ENCODE measurements at places on chromosomes 4 and X.

- no peak for DNase-seq
Observed at GRCh38 chr4:141465171-141465570, 171.2 kb upstream of the IL15 start.

DNA sequence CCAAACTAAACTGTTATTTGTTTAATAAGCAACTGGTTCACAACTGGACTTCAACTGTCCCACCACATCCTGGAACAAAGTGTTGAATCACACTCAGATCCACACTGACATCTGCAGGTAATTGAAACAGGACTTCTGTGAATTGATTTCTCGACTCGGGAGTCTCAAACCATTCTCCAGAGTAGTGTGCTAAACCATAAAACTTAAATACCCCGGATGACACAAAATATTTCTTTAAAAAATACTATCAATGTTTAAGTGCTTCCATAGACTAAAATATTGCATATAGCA lies 95.4 kb upstream of the PLAC1 start:
- peak; percentile 18 for DNase-seq

DNA sequence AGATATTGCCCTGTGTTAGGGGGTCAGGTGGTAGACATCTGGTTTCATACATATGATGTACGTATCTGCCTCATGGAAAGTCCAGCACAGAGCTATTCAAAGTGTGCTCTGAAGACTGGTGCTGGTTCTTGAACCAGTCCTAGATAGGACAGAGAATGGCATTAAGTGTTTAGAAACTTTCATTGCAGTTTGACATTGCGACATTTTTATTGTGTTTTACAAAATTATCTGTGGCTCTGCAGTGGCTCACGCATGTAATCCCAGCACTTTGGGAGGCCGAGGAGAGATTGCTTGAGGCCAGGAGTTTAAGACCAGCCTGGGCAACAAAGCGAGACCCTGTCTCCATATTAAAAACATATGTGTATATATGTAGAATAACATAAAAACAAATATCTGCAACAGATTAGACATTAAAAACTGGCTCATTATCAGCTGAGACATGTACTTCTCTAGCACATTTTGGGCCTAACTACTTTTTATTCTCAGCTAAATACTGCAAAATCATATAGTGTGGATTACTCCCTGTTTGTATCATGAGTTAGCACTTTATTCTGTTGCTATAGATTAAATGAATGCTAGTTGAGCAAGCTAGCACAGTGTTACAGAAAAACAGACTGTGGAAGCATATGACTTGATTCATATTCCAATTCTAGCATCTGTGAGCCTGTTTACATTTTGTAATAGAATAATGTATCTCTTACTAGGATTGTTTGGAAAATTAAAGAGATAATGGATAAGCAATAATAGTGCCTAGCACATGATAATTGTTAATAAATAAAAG lies 57.1 kb downstream of the USP9X start:
- DNase-seq, result no peak

GRCh38 chrX:28969126-28969525 lies 381.9 kb downstream of the IL1RAPL1 start:
- no peak for DNase-seq

DNA sequence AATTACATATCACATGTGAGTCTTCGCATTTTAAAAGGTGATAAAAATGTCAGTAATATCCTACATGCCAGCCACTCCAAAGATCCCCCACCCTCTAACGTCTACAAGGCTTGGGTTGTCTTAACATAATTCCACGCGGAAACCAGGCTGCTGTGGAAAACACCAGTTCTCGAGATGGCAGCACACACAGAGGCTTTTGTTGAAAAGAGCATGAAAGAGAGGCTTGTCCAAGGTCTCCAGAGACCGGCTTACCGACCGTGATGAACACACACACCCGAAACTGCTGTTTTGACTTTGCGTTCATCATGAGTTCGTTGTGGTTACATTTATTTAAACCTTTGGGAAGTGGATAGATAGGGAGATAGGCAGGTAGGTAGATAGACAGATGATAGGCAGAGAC lies 87.9 kb downstream of the CRLF2 start:
- DNase-seq, result no peak

DNA sequence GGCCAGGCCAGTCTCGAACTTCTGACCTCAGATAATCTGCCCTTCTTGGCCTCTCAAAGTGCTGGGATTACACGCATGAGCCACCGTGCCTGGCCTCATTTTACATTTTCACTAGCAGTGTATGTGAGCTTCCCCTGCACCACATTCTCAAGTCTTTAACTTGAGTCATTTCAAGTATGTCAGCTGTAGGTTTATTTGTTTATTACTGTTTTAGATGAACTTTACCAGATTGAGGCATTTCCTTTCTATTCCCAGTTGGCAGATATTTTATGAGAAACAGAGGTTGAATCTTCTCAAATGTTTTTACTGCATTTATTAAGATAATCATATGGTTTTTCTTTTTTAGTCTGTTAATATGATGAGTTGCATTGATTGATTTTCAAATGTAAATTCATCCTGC lies 114.6 kb upstream of the SH3RF1 start:
- DNase-seq, result no peak

DNA sequence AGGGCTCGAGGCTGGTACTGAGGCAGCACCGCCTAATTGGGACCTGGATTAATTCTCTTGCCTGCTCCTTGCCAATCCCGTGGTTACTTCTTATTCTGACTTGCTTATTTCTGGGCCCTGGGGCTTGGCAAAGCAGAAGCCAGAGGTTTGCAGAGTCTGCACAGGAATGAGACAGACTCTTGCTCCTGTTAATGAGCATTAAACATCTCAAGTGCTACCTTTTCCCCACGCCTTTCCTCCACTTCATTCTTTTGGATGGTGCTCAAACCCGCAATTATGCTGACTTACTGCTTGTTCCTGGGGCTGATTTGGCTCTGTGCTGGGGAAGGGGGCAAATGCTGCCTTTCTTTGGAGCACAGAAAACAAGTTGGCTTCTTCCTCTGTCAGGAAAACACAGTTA lies 16.5 kb upstream of the STOX2 start:
- DNase-seq, result no peak

DNA sequence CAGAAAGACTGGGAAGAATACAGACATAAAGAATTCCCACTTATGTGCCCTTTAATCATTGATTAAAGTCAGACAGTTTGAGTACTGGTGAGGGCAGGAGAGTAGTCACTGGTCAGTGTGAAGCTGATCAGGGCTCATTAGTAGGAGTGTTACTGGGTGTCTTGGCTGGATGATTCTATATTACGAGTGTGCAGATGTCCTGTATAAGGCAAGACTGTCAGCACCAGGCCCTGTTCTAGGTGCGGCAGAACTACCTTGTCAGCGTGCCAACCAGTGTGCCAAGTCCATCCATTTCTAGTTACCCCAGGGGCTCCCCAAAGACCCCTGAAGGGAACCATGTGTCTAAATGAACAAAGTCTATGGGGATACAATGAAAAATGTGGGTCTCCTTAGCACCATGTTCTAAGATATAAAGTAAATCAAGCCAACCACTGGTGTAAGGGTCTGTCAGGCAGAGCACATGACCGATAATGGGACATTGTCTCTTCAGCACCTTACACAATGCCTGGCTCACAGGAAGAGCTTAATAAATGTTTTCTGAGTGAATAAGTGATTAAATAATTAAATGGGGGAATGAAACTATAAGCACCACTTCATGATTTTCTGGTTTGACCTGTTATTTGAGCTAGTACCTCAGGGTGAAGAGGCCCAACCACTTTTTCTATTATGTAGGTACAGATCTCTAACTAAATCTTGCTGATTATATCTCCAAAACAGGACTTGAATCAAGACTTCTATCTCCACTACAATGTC lies 205.0 kb downstream of the CAMK2D start:
- DNase-seq, result no peak

GRCh38 chr4:128812442-128813235 lies 3.1 kb downstream of the JADE1 start:
- DNase-seq, result peak; percentile 49

DNA sequence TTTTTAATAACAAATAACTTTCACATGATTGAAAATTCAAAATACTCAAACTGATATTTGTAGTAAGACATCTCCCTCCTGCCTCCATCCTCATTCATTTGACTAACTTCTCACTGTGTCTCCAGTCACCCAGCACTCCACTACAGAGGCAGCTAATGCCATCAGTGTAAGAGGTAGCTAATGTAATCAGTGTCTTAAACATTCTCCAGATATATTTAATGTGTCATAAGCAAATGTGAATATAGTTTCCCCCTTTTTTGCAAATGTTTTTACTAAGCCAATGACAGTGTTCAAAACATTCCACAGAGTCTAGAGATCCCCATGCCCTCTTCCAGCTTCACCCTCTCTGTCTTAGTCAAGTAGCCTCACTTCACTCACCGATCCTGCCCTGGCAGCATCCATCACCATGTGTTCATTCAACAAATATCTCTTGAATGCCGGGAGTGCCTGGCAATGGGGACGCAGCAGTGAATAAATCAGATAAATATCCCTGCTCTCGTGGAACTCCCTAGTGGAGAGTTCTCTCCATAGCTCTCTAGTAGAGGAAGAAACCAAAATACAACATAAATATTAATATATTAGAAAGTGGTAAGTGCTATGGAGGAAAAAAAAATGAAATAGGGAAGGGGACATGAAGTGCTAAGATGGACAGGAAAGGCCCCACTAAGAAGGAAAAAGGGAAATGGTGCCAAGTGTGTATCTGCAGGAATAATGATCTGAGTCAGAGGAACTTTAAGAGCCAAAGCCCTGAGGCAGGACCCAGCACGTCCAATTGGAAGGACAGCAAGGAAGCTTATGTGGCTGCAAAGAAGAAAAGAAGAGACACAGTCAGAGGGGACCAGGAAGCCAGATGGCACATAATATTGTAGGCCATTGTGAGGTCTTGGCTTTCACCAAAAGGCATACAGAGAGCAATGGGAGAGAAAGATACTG lies 18.7 kb downstream of the SCFD2 start:
- DNase-seq, result no peak

- DNase-seq, result peak; percentile 42
Observed at GRCh38 chr4:77308843-77309242, 151.8 kb downstream of the CCNG2 start.

- DNase-seq, result no peak
Observed at GRCh38 chrX:45823536-45823935, 622.9 kb upstream of the DIPK2B start.

DNA sequence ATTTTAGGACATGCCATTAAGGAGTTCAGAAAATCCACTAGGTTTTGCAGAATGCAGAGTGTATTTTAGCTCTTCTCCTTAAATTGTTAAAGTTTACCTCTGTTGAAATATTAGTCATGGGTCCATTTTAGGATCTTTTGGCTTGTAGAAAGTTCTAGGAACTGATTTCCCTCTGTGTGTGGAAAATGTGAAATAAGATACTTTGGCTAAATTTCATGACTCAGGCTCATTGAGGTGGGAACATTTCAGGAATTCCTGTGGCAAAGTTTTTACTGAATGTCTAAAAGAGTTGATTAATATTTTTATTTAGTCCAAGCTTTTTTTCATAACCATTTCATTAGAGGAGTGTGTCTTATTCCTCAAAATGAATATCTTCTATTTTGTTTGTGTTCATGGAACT lies 7.0 kb downstream of the FHIP1A start:
- DNase-seq, result no peak

GRCh38 chrX:84175274-84175673 lies 12.7 kb downstream of the RPS6KA6 start:
- no peak for DNase-seq

- DNase-seq, result no peak
Observed at GRCh38 chrX:145843146-145843904, 25.7 kb downstream of the SLITRK2 start.

DNA sequence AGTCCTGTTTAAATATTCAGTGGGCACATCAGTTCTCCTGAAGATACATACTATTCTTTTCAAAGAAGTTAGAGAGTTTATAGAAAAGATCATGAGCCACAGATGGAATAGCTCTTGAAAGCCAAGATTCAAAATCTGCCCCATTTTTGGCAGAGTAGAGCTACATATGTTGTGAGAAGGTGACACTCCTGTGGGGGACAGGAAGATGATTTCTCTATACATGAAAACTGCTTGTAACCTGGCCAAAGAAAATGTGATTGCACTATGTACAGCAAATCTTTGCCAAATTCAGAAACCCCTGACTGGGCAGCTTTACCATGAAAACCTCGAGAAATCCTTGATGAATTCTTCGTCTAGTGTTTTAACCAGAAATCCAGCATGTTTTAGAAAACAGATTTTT lies 44.9 kb downstream of the GPM6A start:
- no peak for DNase-seq

- no peak for DNase-seq
Observed at GRCh38 chr4:36348403-36348938, 67.1 kb downstream of the DTHD1 start.

GRCh38 chrX:44342866-44343265 lies 606 bp downstream of the EFHC2 start:
- no peak for DNase-seq

- no peak for DNase-seq
Observed at GRCh38 chrX:69565247-69565815, 50.6 kb upstream of the EDA start.

DNA sequence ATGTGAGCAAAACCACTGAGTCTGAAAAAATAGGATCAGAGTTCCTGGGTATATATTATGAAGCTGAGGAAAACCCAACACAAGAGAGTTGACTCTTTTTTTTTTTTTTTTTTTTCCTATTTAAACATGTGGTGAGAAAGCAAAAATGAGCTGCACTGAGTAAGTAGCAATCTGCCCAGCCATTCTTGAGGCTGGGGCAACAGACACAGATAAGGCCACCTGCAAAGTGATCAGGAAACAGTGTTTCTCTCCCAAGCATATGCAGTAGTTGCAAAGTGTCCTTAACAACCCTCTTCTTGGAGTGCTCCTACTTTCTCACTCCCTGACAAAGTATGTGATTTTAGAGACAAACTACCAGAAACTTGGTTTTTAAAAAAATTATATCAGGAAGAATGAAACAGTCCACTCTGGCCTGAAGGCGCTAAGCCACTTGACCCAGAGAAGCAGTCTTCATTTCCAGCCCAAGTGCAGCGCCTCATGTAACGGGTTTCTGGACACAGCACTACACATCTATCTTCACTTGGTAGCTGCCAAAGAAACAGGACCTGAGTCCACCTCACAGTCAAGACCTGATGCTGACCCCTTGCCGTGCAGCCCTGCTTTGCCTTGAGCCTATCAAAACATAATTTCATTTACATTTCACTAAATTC lies 124.6 kb upstream of the MAP3K15 start:
- DNase-seq, result no peak

DNA sequence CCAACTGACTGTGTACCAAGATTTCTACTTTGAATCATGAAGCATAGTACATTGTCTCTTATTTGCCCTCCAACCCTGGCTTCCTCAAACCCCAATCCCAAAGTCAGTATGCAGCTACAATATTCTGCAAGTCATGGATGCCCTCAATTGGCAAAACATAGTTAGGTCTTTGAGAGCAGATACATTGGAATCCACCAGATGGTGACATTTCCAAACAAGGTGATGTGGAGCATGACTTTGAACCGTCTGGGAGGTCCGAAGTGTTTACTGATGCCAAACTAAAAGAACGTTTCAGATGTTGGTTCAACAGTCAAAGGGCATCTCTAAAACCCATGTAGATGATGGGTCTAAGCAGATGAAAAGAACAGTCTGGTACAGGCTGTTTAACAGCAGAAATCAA lies 43.7 kb upstream of the FRMD7 start:
- no peak for DNase-seq

- DNase-seq, result no peak
Observed at GRCh38 chrX:19810006-19810774, 77.2 kb downstream of the SH3KBP1 start.

Measured in SW480 (cell line).